ENCODE measurements at places on chromosomes 4 and X. TPM values are rescaled to one million over a fixed set of nuclear protein-coding genes. Genes with fewer than 3 reads are reported as not detected.
A peak's percentile ranks its signal among the peaks of the same experiment; 100 is the strongest.

The F8A3 gene
- total RNA-seq: 2.2 TPM

The ABCD1 gene
- 48.6 TPM for total RNA-seq

- H3K27ac ChIP-seq: no peak overlapping the region
- no peak overlapping the region for H3K4me3 ChIP-seq
- no peaks in the 10 kb centered on the region for H3K36me3 ChIP-seq
- no peaks in the 10 kb centered on the region for H3K4me1 ChIP-seq
Measured at GRCh38 chr4:79287076-79287475, 38.8 kb downstream of the NAA11 start.

- no peaks in the 10 kb centered on the region for H3K36me3 ChIP-seq
- peaks cover 36% of the 10 kb centered on the region for H3K27me3 ChIP-seq
- peak; percentile 40 for DNase-seq
- no peak overlapping the region for H3K27ac ChIP-seq
- H3K4me3 ChIP-seq: no peak overlapping the region
- H3K4me1 ChIP-seq: no peaks in the 10 kb centered on the region
Measured at GRCh38 chr4:183960046-183960420, 54.9 kb downstream of the STOX2 start.

DNA sequence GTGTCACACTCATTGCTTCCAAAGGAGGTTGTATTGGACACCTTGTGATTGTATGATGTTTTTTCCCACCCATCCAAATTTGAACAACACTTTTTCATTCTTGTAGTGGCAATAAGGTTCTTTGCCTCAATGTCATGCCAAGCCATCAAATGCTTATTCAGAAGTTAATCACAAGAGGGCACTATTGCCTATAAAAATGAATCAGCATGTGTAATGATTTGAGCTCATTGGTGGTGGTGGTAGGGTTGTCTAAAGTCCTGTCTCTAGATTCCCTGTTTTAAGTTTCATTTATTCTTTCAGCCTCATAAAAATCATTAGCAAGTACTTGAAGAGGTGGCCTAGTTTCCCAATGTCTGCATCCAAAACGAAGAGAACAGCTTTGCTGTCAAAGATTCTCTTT, 37.0 kb downstream of the IRS4 start:
- no peaks in the 10 kb centered on the region for H3K36me3 ChIP-seq

GRCh38 chr4:69056921-69057550, 39.2 kb upstream of the UGT2B7 start:
- no peak overlapping the region for H3K4me3 ChIP-seq
- H3K27ac ChIP-seq: no peak overlapping the region
- H3K27me3 ChIP-seq: no peaks in the 10 kb centered on the region
- peaks cover 21% of the 10 kb centered on the region for H3K4me1 ChIP-seq

- H3K4me3 ChIP-seq: no peak overlapping the region
- H3K27me3 ChIP-seq: no peaks in the 10 kb centered on the region
- H3K4me1 ChIP-seq: peaks cover 63% of the 10 kb centered on the region
Measured at GRCh38 chr4:124201636-124202035, 510.9 kb downstream of the ANKRD50 start.

- H3K4me1 ChIP-seq: no peaks in the 10 kb centered on the region
- H3K27me3 ChIP-seq: no peaks in the 10 kb centered on the region
- no peak overlapping the region for H3K27ac ChIP-seq
- no peak overlapping the region for H3K4me3 ChIP-seq
Measured at GRCh38 chr4:6657242-6658208, 17.0 kb downstream of the MRFAP1 start.

DNA sequence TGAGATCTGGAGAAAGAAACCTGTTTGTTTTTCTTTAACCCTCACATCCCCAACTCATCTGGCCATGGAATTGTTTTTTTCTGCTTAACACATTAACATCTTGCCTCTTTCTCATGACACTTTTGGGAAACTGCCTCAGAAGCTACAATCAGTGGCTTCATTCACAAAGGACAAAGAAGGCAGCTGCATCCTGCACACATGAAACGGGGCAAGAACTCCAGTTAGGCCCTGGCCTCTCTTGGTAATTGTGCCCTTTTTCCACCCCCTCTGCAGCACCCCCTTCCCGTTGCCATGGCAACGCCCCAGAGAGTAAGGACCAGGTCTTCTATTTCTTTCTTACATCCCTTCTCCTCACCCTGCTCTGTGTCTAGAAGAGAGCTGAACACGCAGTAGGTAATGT, 103.4 kb downstream of the PDGFRA start:
- H3K4me3 ChIP-seq: no peak overlapping the region
- H3K27me3 ChIP-seq: peaks cover 58% of the 10 kb centered on the region
- no peak for DNase-seq
- no peaks in the 10 kb centered on the region for H3K36me3 ChIP-seq
- H3K4me1 ChIP-seq: no peaks in the 10 kb centered on the region

The PAGE2 gene
- total RNA-seq: not detected

DNA sequence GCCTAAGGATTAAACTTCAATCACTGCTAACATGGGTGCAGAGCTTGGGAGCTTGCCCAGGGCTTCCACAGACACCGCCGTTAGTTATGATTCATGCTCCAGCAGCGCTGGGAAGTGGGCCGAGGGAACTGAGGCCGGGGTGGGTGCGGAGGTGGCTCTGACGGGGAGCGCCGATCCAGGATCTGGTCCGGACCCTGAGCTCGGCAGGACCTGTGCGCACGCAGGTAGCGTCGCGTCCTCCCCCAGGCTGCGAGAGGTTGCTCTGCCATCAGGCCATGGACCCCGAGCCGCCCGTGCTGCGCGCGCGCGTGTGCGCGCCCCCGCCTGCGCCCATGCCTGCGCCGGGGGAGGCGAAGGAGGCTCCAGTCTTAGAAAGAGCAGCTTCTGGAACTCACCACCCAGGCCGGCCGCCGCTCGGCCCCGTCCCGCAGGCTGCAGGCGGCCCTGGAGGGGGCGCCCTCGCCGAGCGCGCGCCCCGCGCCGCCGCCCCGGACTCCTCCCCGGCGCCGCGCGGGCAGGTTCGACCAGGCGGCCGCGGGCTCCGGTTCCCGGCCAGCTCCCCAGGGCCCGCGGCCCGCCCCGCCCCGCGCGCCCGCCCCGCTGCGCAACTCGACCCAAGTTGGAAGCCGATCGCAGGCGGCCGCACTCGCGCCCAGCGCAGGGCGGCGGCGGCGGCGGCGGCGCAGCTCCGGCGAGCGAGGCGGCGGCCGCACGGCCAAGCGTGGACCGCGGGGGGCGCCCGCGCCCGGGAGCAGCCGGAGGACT, 732 bp upstream of the ADRA2C start:
- peaks cover 20% of the 10 kb centered on the region for H3K27me3 ChIP-seq
- H3K4me3 ChIP-seq: no peak overlapping the region

The JCHAIN gene
- total RNA-seq: not detected

GRCh38 chr4:17934286-17934685, 87.3 kb downstream of the LCORL start:
- no peak overlapping the region for H3K4me3 ChIP-seq
- H3K27ac ChIP-seq: no peak overlapping the region
- H3K27me3 ChIP-seq: no peaks in the 10 kb centered on the region
- H3K4me1 ChIP-seq: no peaks in the 10 kb centered on the region
- DNase-seq: no peak

DNA sequence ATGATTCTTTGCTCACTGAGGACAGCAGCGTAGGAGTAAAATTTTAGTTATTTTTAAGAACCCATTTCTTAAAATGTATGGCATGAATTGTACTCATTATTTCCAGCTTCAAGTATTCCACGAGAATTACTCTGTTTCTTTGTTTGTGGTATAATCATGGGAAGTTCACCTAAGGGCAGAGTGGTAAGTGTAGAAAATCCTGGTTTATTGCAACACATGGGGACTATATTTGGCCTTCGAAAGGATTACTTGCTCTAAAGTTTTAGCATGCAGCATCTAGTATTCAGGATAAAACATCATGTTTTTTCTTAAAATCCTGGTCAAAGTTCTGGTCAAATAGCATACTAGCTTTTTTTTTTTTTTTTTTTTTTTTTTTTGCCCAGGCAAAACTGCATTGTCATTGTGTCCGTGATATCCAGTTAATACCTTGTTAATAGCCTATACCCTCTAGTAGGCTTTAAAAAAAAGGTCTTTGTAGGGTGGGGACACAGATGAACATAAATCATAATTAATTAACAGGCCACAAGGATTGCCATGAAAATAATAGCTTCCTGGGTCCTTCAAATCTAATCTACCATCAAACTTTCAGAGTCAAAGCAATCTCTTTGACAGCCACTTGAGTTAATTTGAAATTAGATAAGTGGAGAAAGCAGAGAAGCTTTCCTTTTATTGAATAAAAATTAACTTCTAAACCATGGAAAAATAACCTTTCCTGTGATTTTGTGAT, 44.6 kb upstream of the VEGFC start:
- H3K4me3 ChIP-seq: no peak overlapping the region
- peak overlapping the region; percentile 45 for H3K27ac ChIP-seq
- no peaks in the 10 kb centered on the region for H3K36me3 ChIP-seq
- peaks cover 68% of the 10 kb centered on the region for H3K4me1 ChIP-seq

- H3K27ac ChIP-seq: no peak overlapping the region
- H3K4me1 ChIP-seq: no peaks in the 10 kb centered on the region
- no peak overlapping the region for H3K4me3 ChIP-seq
Measured at GRCh38 chrX:67207912-67208311, 335.9 kb upstream of the AR start.

The TCEAL6 gene
- total RNA-seq: not detected

The TMPRSS11D gene
- total RNA-seq: not detected

GRCh38 chr4:78568640-78569305, 17.2 kb downstream of the ANXA3 start:
- peaks cover 23% of the 10 kb centered on the region for H3K36me3 ChIP-seq
- DNase-seq: no peak
- H3K27ac ChIP-seq: peak overlapping the region; percentile 49
- H3K4me1 ChIP-seq: peaks cover 54% of the 10 kb centered on the region
- peak overlapping the region; percentile 40 for H3K4me3 ChIP-seq

GRCh38 chr4:74570095-74570494, 125.2 kb downstream of the AREG start:
- H3K27me3 ChIP-seq: no peaks in the 10 kb centered on the region
- no peaks in the 10 kb centered on the region for H3K36me3 ChIP-seq
- DNase-seq: no peak
- H3K4me1 ChIP-seq: peaks cover 20% of the 10 kb centered on the region
- H3K4me3 ChIP-seq: no peak overlapping the region
- H3K27ac ChIP-seq: peak overlapping the region; percentile 44

DNA sequence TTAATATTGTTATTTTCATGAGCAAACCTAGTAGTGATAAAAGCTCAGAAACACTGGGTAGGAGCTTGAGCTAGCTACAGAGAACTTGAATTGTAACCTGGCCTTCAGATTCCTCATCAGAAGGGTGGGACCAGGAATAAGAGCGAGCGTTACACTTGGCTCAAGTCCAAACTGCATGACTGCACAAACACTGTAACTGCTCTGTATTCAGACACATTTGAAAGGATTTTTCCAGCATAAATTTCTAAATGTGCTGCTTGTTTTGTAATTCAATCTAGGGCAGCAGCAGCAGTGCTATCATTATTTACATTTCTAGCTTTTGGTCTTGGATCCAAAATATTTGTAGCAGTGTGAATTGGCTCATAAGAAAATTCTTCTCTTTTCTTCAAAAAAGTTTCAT, 133.0 kb upstream of the TMLHE start:
- no peaks in the 10 kb centered on the region for H3K36me3 ChIP-seq
- H3K4me1 ChIP-seq: no peaks in the 10 kb centered on the region
- H3K4me3 ChIP-seq: no peak overlapping the region
- H3K27ac ChIP-seq: no peak overlapping the region
- H3K27me3 ChIP-seq: no peaks in the 10 kb centered on the region
- DNase-seq: peak; percentile 46

The ZNF630 gene
- total RNA-seq: 2.5 TPM

The FGF5 gene
- total RNA-seq: 2.6 TPM

GRCh38 chr4:144701683-144702233, 55.8 kb downstream of the HHIP start:
- H3K4me3 ChIP-seq: no peak overlapping the region
- no peak overlapping the region for H3K27ac ChIP-seq
- H3K27me3 ChIP-seq: 0 out of 2 replicates have a peak, but pooled peaks cover 8% of the 10 kb centered on the region
- H3K36me3 ChIP-seq: no peaks in the 10 kb centered on the region
- H3K4me1 ChIP-seq: peaks cover 10% of the 10 kb centered on the region

DNA sequence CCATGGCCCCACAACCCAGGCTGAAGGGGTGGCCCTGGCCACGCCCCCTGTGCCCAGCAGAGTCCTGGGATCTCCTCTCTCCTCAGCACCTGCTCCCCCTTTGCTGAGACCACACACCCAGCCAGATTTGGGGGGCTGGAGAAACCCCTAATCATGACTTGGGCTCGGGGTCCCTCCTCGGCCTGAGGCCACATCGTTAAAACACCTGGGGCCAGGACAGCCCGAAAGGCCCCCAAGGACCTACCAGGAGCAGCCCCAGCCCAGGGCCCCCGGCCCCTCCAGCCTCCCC, 116.7 kb downstream of the FAM53A start:
- H3K27me3 ChIP-seq: no peaks in the 10 kb centered on the region
- H3K4me1 ChIP-seq: no peaks in the 10 kb centered on the region
- H3K4me3 ChIP-seq: no peak overlapping the region
- H3K36me3 ChIP-seq: no peaks in the 10 kb centered on the region
- DNase-seq: no peak
- H3K27ac ChIP-seq: no peak overlapping the region

- H3K4me1 ChIP-seq: peaks cover 17% of the 10 kb centered on the region
- DNase-seq: no peak
- no peaks in the 10 kb centered on the region for H3K27me3 ChIP-seq
- H3K4me3 ChIP-seq: no peak overlapping the region
- H3K27ac ChIP-seq: no peak overlapping the region
Measured at GRCh38 chr4:19301527-19301926, 950.2 kb upstream of the SLIT2 start.

The NOX1 gene
- not detected for total RNA-seq

GRCh38 chr4:150699599-150699998, 117.6 kb downstream of the MAB21L2 start:
- no peak overlapping the region for H3K4me3 ChIP-seq
- DNase-seq: peak; percentile 37
- H3K27me3 ChIP-seq: no peaks in the 10 kb centered on the region

The NDP gene
- 4.4 TPM for total RNA-seq

GRCh38 chrX:38669428-38669827, 108.1 kb downstream of the TSPAN7 start:
- no peaks in the 10 kb centered on the region for H3K36me3 ChIP-seq
- H3K27ac ChIP-seq: no peak overlapping the region
- DNase-seq: no peak
- H3K4me1 ChIP-seq: no peaks in the 10 kb centered on the region
- no peak overlapping the region for H3K4me3 ChIP-seq
- H3K27me3 ChIP-seq: peaks cover 5% of the 10 kb centered on the region

- H3K36me3 ChIP-seq: no peaks in the 10 kb centered on the region
- peak; percentile 91 for DNase-seq
- no peak overlapping the region for H3K27ac ChIP-seq
- H3K27me3 ChIP-seq: peaks cover 42% of the 10 kb centered on the region
- H3K4me1 ChIP-seq: peaks cover 6% of the 10 kb centered on the region
Measured at GRCh38 chr4:140861359-140862176, 105.4 kb upstream of the TBC1D9 start.

The ADH1A gene
- total RNA-seq: not detected

GRCh38 chr4:7585768-7586167, 151.0 kb upstream of the PSAPL1 start:
- H3K27me3 ChIP-seq: no peaks in the 10 kb centered on the region
- no peaks in the 10 kb centered on the region for H3K36me3 ChIP-seq
- H3K27ac ChIP-seq: no peak overlapping the region
- H3K4me1 ChIP-seq: peaks cover 18% of the 10 kb centered on the region

The ARX gene
- total RNA-seq: not detected

DNA sequence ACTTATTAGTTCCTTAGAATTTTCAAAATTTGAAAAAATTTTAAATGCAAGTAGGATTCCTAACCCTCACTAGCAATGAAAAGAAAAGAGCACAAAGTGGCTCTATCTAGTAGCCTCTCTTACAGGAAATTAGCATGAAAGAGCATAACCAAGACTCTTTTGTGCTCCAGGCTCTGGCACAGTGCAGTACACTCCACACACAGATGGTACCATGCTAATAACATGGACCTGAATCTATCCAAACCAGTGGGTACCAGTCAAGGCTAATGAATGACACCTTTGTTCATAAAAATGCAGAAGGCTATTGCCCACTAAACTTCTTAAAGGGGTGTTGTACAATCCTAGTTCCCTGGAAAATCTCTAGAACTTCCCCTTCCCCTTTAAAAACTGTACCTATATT, 119.0 kb downstream of the MANBA start:
- H3K4me1 ChIP-seq: peaks cover 18% of the 10 kb centered on the region
- no peaks in the 10 kb centered on the region for H3K36me3 ChIP-seq
- H3K27ac ChIP-seq: no peak overlapping the region
